ENCODE measurements at places on chromosomes 12 and 14. TPM values are rescaled to one million over a fixed set of nuclear protein-coding genes. Genes with fewer than 3 reads are reported as not detected.

DNA sequence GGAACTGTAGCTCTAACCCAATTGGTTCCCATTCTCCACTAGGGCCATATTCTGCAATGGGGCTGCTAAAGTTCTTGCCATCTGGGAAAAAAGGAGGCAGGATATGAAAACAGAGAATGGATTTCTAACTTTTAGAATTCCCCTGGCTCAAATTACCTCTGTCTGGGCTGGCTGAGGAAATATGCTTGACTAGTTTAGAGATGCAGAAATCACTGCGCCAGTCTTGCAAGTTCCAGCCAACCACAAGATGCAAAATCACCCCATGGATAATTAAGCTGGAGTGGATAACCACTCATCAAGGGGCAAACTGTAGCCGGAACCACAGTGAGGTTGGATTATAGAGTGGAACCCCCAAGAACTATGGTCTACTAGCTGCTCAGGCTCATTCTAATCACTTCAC, 126.3 kb downstream of the RALGAPA1 start:
- no peak overlapping the region for H3K27ac ChIP-seq
- H3K27me3 ChIP-seq = no peaks in the 10 kb centered on the region
- H3K4me1 ChIP-seq = no peaks in the 10 kb centered on the region
- DNase-seq = no peak
- no peak overlapping the region for H3K4me3 ChIP-seq

GRCh38 chr14:72466325-72466724, 427.6 kb downstream of the DPF3 start:
- H3K4me3 ChIP-seq = no peak overlapping the region
- H3K4me1 ChIP-seq = no peaks in the 10 kb centered on the region
- no peaks in the 10 kb centered on the region for H3K27me3 ChIP-seq
- H3K36me3 ChIP-seq = no peaks in the 10 kb centered on the region

The NGB gene
- total RNA-seq = not detected

DNA sequence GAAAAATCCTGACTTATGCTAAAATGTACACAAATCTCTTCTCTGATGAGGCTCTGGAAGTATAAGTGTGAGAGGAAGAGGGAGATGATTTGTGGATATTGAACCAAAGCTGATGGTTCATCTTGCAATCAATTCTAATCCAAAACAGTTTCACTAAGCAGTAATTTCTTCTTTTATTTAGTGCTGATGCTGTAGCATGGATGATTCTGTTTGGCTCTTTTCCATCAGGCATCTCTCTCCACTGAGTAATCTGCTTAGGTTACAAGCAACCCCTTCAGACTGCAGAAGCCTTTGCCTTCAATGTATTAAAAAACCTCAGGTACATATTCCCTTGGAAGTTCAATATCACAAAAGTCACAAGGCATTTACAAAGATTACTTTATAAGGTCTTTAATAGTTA, 159.1 kb upstream of the CCDC198 start:
- no peaks in the 10 kb centered on the region for H3K36me3 ChIP-seq
- DNase-seq = no peak
- no peaks in the 10 kb centered on the region for H3K27me3 ChIP-seq
- H3K4me1 ChIP-seq = no peaks in the 10 kb centered on the region
- no peak overlapping the region for H3K27ac ChIP-seq
- H3K4me3 ChIP-seq = no peak overlapping the region

- peaks cover 8% of the 10 kb centered on the region for H3K4me1 ChIP-seq
- no peak overlapping the region for H3K27ac ChIP-seq
- no peak overlapping the region for H3K4me3 ChIP-seq
- peaks cover 38% of the 10 kb centered on the region for H3K27me3 ChIP-seq
- H3K36me3 ChIP-seq = no peaks in the 10 kb centered on the region
These were observed 8.8 kb upstream of the FOXG1 start for GRCh38 chr14:28757786-28758185.
